Naive thymus-derived CD4-positive, alpha-beta T cell (primary cell): ENCODE measurements at places on chromosomes 4 and X. TPM values are rescaled to one million over a fixed set of nuclear protein-coding genes. Genes with fewer than 3 reads are reported as not detected.

TEC gene
- total RNA-seq: 3.5 TPM

DNA sequence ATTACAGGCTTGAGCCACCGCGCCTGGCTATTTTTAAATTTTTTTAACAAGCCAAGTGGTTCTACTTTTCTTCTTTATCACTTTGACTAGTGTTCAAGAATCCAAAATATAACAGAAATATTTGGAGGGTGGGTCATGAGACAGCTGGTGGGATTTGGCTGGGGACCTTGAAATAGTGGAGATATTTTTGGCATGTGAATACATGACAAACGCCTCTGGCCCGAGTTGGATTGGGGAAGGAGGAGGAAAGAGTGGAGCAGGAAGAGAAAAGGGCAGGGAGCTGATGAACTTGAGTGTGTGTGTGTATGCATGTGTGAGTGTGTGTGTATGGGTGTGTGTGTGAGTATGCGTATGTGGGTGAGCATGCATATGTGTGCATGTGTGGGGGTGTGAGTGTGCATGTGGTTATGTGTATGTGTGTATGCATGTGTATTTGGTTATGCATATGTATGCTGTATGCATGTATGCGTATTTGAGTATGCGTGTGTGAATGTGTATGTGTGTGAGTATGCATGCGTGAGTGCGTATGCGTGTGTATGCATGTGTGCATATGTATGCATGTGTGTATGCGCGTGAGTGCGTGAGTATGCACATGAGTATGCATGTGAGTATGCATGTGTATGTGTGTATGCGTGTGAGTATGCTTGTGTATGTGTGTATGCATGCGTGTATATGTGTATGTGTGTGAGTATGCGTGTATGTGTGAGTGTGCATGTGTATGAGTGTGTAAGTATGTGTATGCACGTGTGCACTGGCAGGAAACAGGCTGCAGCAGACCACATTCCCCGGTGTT, 49.6 kb downstream of the JADE1 start:
- H3K4me3 ChIP-seq: no peak overlapping the region
- H3K27ac ChIP-seq: no peak overlapping the region
- H3K4me1 ChIP-seq: peaks cover 33% of the 10 kb centered on the region
- peaks cover 24% of the 10 kb centered on the region for H3K36me3 ChIP-seq

DNA sequence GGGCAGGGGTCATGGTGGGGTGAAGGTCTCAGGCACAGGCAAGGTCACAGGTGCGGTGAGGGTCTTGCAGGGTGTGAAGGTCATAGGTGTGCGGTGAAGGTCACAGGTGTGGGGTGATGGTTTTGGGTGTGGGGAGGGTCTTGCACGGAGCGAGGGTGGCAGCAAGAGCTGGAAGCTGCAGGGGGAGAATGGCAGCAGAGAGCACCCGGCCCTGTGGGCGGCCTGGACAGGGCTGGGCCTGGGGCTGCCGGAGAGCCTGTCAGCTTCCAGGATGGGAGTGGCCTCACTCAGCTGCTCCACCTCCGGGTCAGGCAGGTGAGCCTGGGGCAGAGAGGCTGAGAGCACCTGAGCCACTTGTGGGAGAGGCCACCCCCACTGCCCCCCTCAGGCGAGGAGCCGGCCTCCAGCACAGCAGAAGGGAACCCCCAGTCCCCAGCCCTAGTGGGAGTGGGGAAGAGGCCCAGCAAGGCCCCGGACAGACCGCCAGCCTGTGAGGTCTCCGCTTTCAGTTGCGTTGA, 1.5 kb downstream of the MSANTD1 start:
- H3K4me1 ChIP-seq: no peaks in the 10 kb centered on the region
- no peak overlapping the region for H3K27ac ChIP-seq
- H3K36me3 ChIP-seq: peaks cover 11% of the 10 kb centered on the region
- no peak overlapping the region for H3K4me3 ChIP-seq
- no peaks in the 10 kb centered on the region for H3K27me3 ChIP-seq
- no peak for DNase-seq

GRCh38 chr4:128029907-128030306, 31.2 kb upstream of the LARP1B start:
- H3K4me1 ChIP-seq: no peaks in the 10 kb centered on the region
- no peak for DNase-seq
- no peak overlapping the region for H3K4me3 ChIP-seq
- H3K36me3 ChIP-seq: peaks cover 4% of the 10 kb centered on the region
- no peak overlapping the region for H3K27ac ChIP-seq
- H3K27me3 ChIP-seq: no peaks in the 10 kb centered on the region

GRCh38 chr4:105350859-105351490, 122.9 kb downstream of the PPA2 start:
- no peaks in the 10 kb centered on the region for H3K4me1 ChIP-seq
- DNase-seq: no peak
- no peak overlapping the region for H3K4me3 ChIP-seq
- no peaks in the 10 kb centered on the region for H3K27me3 ChIP-seq

SPANXN4 gene
- total RNA-seq: not detected

BLOC1S4 gene
- total RNA-seq: 44.5 TPM

- H3K27me3 ChIP-seq: no peaks in the 10 kb centered on the region
- no peak for DNase-seq
- no peak overlapping the region for H3K4me3 ChIP-seq
- H3K27ac ChIP-seq: no peak overlapping the region
- no peaks in the 10 kb centered on the region for H3K4me1 ChIP-seq
Observed at GRCh38 chr4:139872274-139872673, 206.7 kb downstream of the MGST2 start.

POF1B gene
- total RNA-seq: 0.10 TPM

DNA sequence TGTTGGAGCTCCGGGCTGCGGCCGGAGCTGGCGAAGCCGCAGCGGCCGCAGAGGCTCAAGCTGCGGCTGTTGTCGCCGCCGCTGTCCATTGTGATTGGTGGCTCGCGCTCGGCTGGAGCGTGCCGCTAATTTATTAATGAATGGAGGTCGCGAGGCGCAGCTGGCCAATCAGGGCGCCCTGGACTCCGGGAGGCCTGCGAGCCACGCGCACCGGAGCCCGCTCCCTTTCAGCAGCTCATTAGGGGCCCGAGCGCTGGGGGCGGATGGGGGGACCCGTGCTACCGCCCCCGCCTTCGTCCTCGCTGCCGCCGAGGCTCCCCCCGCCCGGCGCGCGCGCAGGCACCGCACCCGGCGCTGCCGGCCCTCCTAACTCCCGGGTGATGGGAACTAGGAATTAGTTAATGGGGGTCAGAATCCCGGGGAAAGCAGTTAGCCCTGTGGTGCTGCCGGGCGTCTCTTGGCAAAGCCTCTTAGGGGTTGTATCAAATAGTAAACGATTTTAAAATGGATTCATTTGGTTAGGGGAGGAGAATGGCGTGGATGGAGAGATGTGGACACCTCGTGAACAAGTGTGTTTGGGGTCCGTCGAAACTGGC, 589 bp upstream of the NEUROG2 start:
- DNase-seq: no peak
- peaks cover 12% of the 10 kb centered on the region for H3K4me1 ChIP-seq
- H3K27me3 ChIP-seq: peaks cover 16% of the 10 kb centered on the region
- no peak overlapping the region for H3K27ac ChIP-seq

GRCh38 chr4:88097301-88097700, 61.1 kb downstream of the ABCG2 start:
- no peaks in the 10 kb centered on the region for H3K4me1 ChIP-seq
- H3K27me3 ChIP-seq: no peaks in the 10 kb centered on the region
- no peak overlapping the region for H3K27ac ChIP-seq
- DNase-seq: no peak
- H3K36me3 ChIP-seq: no peaks in the 10 kb centered on the region

GRCh38 chrX:85111347-85111746, 107.7 kb downstream of the APOOL start:
- no peak overlapping the region for H3K4me3 ChIP-seq
- DNase-seq: no peak
- H3K36me3 ChIP-seq: no peaks in the 10 kb centered on the region
- H3K4me1 ChIP-seq: no peaks in the 10 kb centered on the region
- no peaks in the 10 kb centered on the region for H3K27me3 ChIP-seq

DNA sequence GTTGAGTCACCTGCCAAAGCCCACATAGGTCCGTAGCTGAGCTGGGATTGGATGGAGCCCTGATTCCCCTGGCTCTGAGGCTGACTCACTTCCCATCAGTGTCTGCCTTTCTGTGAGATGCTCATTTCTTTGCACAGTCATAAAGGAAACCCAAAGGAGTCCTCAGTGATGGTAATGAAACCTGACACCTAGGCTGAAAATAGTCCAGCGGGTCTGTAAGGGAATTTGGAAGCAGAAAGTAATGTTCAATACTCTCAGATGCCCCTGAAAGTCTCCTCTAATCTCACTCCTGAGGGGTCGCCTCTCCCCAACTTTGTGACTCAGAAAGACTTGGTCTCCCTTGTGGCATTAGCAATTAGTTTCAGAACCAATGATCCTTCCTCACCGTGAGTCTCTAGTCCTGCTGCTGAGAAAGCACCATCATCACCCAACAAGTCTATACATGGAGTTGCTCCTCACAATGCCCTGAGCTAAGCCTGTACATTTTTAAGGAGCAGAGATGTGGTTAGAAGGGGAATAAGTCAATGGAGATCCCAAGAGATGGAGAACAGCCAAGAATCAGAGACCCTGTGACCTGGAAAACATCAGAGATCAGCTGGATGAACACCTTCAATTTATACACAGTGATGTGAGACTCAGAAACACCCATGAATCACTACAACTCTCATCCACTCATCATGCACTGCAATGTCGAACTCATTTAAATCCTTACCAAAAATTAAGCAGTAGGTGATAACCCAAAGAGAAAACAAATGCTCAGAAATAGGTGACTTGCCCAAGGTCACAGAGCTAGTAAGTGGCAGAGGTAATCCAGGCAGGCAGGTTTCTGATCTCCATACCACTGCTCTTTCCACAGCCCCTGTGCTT, 219.0 kb upstream of the CPEB2 start:
- DNase-seq: no peak
- H3K27ac ChIP-seq: no peak overlapping the region
- no peaks in the 10 kb centered on the region for H3K4me1 ChIP-seq
- no peak overlapping the region for H3K4me3 ChIP-seq
- H3K36me3 ChIP-seq: no peaks in the 10 kb centered on the region

EPHA5 gene
- not detected for total RNA-seq

DNA sequence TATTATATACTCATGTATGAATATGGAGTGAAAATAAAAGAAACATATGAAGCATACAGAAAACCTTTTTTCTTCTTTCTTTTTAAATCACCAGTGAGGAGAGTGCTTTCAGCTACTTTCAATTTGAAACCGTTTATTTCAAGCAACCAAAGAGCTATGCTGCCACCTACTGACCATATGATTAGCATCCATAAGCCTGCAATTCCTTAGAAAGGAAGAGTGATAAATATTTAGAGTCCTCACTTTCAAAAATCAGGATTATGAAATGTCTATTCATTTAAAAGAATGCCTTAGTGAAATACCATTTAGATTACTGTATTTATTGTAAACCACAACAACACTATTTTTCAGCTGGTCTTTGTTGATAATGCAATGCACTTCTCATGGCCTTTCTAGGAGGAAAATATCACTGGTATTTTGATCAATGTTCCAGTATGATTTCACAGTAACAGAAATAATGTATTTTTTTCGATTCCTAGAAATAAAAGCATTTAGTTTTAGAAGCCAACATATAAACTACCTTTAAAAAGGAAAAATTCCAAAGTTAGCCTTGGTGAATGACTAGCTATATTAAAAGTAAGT, 667.6 kb downstream of the PCDH18 start:
- H3K4me1 ChIP-seq: no peaks in the 10 kb centered on the region
- H3K36me3 ChIP-seq: no peaks in the 10 kb centered on the region
- no peak overlapping the region for H3K4me3 ChIP-seq
- no peaks in the 10 kb centered on the region for H3K27me3 ChIP-seq

DNA sequence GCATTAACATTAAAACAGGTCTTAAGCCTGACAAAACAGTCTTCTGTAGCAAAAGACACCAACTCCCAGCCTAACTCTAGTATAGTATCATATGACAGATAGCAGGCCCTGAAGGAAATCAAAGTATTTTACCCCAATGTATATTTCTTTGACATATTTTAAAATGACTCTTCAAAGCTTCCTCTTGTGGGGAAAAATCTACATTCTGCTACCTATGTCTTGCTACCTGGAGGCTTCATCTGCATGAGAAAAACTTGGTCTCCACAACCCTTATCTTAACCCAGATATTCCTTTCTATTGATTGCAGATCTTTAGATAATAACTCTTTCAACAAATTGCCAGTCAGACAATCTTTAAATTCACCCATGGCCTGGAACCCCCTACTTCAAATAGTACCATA, 1620.4 kb downstream of the PCDH7 start:
- no peaks in the 10 kb centered on the region for H3K36me3 ChIP-seq
- H3K27me3 ChIP-seq: no peaks in the 10 kb centered on the region
- H3K4me1 ChIP-seq: no peaks in the 10 kb centered on the region
- DNase-seq: no peak
- H3K4me3 ChIP-seq: no peak overlapping the region

DNA sequence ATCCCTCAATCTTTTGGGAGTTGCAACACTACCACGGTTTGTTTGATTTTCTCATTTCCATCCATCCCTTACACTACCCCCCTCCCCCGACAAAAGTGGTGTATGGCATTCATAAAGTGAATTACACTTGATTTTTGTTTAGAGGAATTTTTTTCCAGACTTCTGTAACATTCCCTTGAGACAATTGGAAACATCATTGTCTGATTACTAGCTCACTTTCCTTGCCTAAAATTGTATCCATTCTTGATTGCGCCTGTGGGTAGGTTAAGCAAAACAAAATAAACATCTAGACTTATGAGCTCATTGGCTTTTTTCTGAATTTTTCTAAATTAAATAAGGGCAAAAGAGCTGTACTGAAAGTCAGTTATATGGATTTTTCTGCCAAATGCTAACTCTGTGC, 3.5 kb downstream of the GPC3 start:
- H3K27me3 ChIP-seq: peaks cover 3% of the 10 kb centered on the region
- H3K4me1 ChIP-seq: no peaks in the 10 kb centered on the region
- no peaks in the 10 kb centered on the region for H3K36me3 ChIP-seq
- no peak overlapping the region for H3K4me3 ChIP-seq
- no peak overlapping the region for H3K27ac ChIP-seq

DNA sequence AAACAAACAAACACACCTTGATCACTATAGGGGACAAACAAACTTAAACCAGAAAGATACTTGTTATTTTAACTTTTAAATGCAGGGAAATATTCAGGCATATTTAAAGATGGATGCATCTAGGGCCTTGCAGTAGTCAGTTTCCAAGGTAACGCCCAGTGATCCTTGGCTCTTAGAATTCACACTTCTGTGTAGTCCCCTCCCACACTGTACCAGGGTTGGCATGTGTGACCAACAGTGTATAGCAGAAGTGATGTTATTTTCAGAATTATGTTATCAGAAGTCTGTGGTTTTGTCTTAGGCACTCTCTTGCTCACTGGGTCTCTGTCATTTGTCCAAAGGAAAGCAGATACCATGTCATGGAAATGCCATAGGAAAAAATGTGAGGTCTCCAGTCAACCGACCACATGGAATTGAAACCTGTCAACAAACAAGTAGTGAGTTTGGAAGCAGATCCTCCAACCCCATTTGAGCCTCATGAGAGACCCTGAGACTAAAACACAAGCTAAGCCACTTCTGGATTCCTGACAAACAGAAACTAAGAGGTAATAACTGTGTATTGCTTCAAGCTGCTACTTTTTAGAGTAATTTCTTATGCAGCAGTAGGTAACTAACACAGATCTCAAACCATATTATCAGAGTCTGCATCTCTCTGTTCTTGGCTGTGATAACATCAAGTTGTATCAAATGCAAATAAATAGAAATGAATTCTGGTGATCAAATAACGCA, 670.3 kb downstream of the KCTD8 start:
- H3K4me3 ChIP-seq: no peak overlapping the region
- H3K27me3 ChIP-seq: no peaks in the 10 kb centered on the region
- H3K4me1 ChIP-seq: no peaks in the 10 kb centered on the region
- H3K36me3 ChIP-seq: no peaks in the 10 kb centered on the region
- no peak overlapping the region for H3K27ac ChIP-seq
